ENCODE measurements at places on chromosomes 6 and 20. TPM values are rescaled to one million over a fixed set of nuclear protein-coding genes. Genes with fewer than 3 reads are reported as not detected.

Gene RSPH4A
- total RNA-seq: 0.17 TPM

Gene LY6G5B
- 3.8 TPM for total RNA-seq

Gene ME1
- total RNA-seq: 26.0 TPM

Gene CALHM6
- total RNA-seq: 0.44 TPM

Gene SRMS
- total RNA-seq: not detected

Gene HLA-DQB1
- not detected for total RNA-seq

Gene C20orf141
- total RNA-seq: not detected

Gene PRR18
- total RNA-seq: not detected

Gene GPLD1
- total RNA-seq: not detected

Gene MMP24
- 0.29 TPM for total RNA-seq

Gene TRAPPC3L
- total RNA-seq: 0.15 TPM

Gene POPDC3
- total RNA-seq: 22.5 TPM

Gene ADTRP
- total RNA-seq: 2.3 TPM

Gene MGME1
- 24.1 TPM for total RNA-seq

Gene SLCO4A1
- 1.3 TPM for total RNA-seq

Gene TMX4
- 25.6 TPM for total RNA-seq

Gene GTSF1L
- total RNA-seq: not detected

Gene PRSS35
- total RNA-seq: 4.3 TPM

Gene GSTA2
- not detected for total RNA-seq

Gene RCAN2
- 2.2 TPM for total RNA-seq

Gene NINL
- 16.3 TPM for total RNA-seq

Gene TBCC
- 52.5 TPM for total RNA-seq

Gene KIF16B
- 14.9 TPM for total RNA-seq

Gene MATN4
- 0.33 TPM for total RNA-seq

Gene HMGCLL1
- total RNA-seq: 1.3 TPM

Gene DXO
- total RNA-seq: 15.1 TPM

Gene PRDM13
- not detected for total RNA-seq

Gene RBM12
- 43.8 TPM for total RNA-seq

Gene NRN1
- total RNA-seq: 0.83 TPM

Gene LIN28B
- total RNA-seq: not detected

Gene MPIG6B
- total RNA-seq: not detected

Gene DDO
- 0.66 TPM for total RNA-seq

Gene MAP7
- 2.0 TPM for total RNA-seq

Gene LRP11
- total RNA-seq: 125 TPM

Gene SNX14
- total RNA-seq: 129 TPM

Gene DPPA5
- total RNA-seq: not detected

Gene CCDC170
- 0.44 TPM for total RNA-seq

Gene PAK5
- total RNA-seq: under 0.01 TPM

Gene DNAAF9
- 20.3 TPM for total RNA-seq

Gene OOEP
- not detected for total RNA-seq

Gene ESR1
- 1.0 TPM for total RNA-seq

Gene BCAS4
- 21.5 TPM for total RNA-seq

Gene PSMB8
- total RNA-seq: 54.6 TPM

Gene NCOA7
- 36.4 TPM for total RNA-seq
